ENCODE measurements at places on chromosomes 1 and 21. TPM values are rescaled to one million over a fixed set of nuclear protein-coding genes. Genes with fewer than 3 reads are reported as not detected.

- H3K4me3 ChIP-seq: no peak overlapping the region
- peak overlapping the region; percentile 57 for H3K27ac ChIP-seq
- H3K27me3 ChIP-seq: no peaks in the 10 kb centered on the region
- H3K4me1 ChIP-seq: no peaks in the 10 kb centered on the region
- DNase-seq: no peak
- H3K36me3 ChIP-seq: no peaks in the 10 kb centered on the region
Observed at GRCh38 chr1:91876040-91876470, 9.9 kb downstream of the TGFBR3 start.

The PALMD gene
- total RNA-seq: 35.3 TPM

DNA sequence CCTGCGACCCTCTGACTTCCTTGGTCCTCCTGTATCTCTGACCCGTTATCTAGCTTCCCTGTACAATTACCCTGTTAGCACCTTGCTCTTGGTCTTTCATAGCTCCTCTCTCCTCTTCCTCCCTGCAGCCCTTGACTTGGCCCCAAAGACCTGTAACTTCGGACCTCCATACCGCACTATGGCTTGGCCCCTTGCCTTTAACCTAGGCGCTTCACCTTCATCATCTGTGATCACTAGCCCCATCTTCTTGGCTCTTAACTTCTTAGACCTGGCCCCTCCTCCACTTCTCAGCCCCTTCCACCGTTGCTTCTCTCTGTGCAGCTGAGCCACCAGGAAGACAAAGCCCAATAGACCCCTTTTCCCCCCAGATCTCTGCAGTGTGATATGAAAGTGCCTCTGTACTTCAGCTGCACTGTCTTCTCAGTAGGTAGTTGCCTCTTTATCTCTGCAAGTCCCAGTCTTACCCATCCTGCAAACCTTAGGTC lies 740 bp downstream of the ZNF691 start:
- no peak for DNase-seq
- peaks cover 6% of the 10 kb centered on the region for H3K4me1 ChIP-seq
- H3K27ac ChIP-seq: peak overlapping the region; percentile 79
- H3K36me3 ChIP-seq: no peaks in the 10 kb centered on the region

DNA sequence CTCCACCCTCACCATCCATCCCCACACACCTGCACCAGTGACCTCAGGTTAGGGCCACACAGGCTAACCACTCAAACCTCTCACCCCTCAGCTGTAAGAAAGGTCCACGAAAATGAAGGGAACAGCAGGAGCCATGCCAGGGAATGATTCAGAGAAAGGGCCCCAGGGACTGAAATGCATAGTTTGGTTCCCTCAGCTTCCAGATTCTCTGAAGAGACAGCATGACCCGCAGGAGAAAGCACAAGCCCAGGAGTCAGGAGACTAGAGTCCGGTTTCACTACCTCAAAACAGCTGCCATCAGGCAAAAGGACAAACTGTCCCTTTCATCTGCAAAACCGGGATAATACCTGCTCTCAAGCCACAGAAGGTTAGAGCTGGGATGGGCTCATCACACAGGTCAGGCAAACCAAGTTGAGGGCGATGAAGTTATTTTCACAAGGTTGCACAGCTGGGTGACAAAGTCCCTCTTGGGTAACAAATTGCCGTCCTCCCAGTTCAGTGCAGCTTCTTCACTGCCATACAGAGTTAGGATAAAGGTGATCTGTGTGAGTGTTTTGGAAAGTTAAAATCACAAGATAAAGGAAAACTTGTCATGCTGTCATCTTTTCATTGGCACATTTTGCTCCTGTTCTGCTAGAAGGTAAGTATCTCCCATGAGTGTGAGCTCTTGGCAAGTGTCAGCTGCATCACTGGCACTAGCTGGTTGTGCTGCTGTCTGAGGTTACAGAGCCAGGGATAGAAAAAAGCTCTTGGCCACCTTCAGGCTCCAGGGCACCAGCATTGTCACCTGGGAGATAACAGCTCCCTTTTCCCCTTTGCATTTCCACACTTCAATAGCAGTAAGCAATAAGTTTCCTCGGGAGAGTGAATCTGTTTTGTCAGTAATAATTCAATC lies 120.4 kb downstream of the KCNH1 start:
- H3K27ac ChIP-seq: no peak overlapping the region
- DNase-seq: no peak
- no peaks in the 10 kb centered on the region for H3K4me1 ChIP-seq
- no peak overlapping the region for H3K4me3 ChIP-seq
- H3K36me3 ChIP-seq: no peaks in the 10 kb centered on the region

- H3K36me3 ChIP-seq: no peaks in the 10 kb centered on the region
- DNase-seq: no peak
- no peak overlapping the region for H3K4me3 ChIP-seq
- no peaks in the 10 kb centered on the region for H3K27me3 ChIP-seq
- H3K27ac ChIP-seq: no peak overlapping the region
Observed at GRCh38 chr1:211082824-211083223, 51.1 kb downstream of the KCNH1 start.

Measured in breast epithelium (tissue), 4 donors.